NCI-H1436 (cell line): ENCODE measurements at places on chromosomes 1 and 21.

- no peak for DNase-seq
Observed at GRCh38 chr1:201375169-201375568, 2.3 kb downstream of the TNNT2 start.

- DNase-seq, result no peak
Observed at GRCh38 chr1:151513626-151514121, 2.5 kb downstream of the CGN start.

GRCh38 chr1:221858818-221859611 lies 117.1 kb upstream of the DUSP10 start:
- no peak for DNase-seq

- DNase-seq, result no peak
Observed at GRCh38 chr1:97078872-97079271, 357.3 kb downstream of the PTBP2 start.

DNA sequence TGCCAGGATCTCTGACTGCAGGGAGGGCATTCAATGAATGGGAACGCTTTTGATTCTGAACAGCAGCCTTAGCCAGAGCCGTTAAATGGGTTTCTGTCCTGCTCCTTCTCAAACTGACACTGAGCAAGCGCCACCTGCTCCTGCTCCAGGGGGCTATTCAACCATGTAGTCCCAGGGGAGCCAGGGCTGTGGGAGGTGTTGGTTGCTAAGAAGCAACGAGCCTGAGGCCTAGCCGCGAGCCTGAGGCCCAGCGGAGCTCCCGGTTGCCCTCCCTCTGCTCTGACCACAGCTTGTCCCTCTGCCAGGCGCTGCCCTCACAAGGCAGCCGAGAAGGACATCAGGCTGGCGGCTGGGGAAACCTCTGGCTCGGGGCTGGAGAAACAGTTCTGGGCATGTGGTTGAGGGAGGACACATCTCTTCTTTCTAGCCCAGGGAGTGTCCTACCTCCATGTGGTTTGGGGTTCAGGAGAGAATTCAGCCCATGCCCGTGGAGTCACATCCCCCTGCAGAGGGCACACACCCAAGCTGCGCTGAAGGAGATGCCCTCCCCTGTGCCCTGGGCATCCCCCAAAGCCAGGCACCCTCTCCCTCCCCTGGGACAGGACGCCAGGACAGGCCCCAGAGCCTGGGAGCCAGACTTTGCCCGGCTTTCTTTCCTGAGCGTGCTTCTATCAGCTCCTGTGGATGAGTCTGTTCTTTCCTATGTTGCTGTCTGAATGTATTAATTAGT lies 18.0 kb downstream of the PCP4 start:
- peak; percentile 97 for DNase-seq

GRCh38 chr21:45540601-45540970 lies 1.7 kb downstream of the SLC19A1 start:
- no peak for DNase-seq

DNA sequence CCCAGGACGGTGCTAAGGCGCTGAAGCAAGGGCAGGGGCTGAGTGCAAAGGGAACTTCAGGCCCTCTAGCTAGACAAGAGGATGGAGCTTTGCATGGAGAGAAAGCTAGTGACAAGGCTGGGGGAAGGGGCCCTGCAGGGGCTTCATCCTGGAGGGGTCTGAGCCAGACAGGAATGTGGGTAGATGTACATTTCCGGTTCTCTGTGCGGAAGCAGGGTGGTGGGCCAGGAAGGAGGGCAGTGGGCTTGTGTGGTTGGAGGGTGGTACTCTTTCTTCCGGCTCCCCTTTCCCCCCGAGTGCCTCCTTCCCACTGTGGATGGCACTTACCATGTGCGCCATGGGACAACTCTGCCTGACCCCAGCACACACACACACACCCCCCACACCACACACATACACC lies 1.5 kb downstream of the KISS1 start:
- no peak for DNase-seq

DNA sequence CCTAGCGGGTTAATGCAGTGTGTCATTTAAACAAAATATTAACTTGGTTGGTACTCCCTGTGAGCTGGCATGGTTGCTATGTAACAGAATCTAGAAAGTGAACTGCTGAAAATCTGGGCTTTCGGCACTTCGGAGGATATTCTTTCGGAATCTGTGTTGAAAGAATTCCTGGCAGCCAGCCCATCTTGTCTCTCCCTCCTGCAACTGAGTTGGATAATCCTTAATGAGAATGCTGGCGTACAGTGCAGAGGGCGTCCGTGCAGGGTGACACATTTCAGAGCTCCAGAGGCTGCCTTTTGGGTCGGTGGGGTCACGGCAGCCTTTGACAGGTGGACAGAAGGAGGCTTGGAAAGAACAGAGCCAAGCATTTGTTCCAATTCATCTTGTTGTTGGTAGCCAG lies 3.7 kb downstream of the KAZN start:
- no peak for DNase-seq

GRCh38 chr1:204565617-204566582 lies 49.7 kb downstream of the MDM4 start:
- peak; percentile 91 for DNase-seq

- DNase-seq, result no peak
Observed at GRCh38 chr1:177998696-177999631, 29.1 kb upstream of the SEC16B start.

GRCh38 chr21:32956061-32956656 lies 69.6 kb upstream of the OLIG2 start:
- no peak for DNase-seq

GRCh38 chr1:147246910-147247655 lies 4.6 kb downstream of the CHD1L start:
- no peak for DNase-seq

DNA sequence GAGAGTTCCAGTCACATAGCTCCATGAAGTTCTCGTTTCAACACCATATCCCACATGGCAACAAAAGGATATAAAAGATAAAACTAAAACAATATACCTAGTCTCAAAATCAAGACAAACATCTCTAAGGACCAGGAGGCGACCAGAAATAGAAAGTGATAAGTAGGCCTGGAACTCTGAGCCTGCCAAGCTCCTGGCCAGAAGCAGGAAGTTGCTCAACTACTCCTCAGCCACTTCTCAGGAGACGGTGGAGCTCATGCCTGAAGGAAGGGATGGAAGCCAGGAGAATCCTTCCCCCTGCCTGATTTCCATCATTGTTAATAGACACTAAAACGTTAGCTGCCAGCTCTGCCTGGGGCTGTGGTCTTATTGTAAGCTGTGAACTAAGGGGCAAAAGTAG lies 94.7 kb downstream of the DISP1 start:
- DNase-seq, result no peak

DNA sequence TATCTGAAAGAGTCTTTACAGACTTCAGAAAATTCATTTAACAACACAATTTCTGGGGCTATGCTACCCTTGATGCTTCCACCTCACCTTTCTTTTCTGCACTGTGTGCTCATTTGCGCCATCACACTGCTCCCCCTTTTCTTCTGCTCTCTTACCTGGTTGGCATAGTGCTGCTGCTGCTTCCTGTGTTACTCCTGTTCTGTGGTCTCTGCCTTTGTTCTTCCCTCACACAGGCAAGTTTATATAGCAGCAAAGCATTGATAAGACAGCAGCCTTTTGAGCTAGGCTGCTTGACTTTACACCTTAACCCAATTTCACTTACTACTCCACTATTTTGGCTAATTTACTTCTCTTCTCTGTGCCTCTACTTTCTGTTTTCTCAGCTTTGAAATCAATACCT lies 18.3 kb downstream of the SGIP1 start:
- DNase-seq, result no peak

- DNase-seq, result no peak
Observed at GRCh38 chr1:119266386-119266785, 102.2 kb upstream of the HAO2 start.

DNA sequence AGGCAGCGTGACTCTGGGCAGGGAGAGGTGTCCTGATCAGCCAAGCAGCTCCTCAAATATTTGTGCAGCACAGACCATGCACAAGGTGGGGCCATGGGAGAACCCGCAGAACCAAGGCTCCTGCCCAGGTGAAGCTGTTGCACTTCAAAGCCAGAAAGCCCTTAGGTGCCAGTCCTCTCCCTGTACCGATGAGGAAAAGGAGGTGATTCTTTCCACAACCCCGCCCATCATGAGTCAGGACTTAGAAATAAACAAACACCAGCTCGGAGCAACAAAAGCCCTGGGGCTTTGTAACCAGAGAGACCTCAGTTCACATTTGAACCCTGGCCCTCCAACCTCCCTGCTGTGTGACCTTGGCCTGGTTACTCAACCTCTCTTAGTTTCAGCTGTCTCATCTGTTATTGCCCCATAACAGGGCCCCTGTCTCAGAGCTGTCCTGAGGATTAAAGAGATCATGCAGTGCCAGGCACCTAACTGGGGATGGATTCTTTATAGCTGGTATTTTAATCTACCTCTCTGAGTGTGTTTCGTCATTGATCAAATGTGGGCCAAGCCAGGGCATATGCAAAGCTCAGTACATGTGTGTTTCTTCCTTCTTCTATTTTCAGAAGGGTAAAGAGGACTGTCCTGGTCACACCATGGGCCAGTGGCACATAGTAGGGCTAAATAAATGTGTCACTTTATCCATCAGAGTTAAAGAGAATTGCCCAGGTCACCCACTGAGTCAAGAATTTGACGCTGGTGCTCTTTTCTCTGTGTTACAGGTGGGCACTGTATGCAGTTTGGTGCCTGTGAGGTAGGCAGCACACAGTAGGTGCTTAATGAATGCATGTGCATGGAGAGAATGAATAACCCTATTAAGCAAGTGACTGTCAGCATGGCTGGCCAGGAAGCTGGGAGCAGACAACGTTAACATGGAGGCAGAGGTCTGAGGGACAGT lies 1.4 kb downstream of the LDLRAD1 start:
- no peak for DNase-seq

DNA sequence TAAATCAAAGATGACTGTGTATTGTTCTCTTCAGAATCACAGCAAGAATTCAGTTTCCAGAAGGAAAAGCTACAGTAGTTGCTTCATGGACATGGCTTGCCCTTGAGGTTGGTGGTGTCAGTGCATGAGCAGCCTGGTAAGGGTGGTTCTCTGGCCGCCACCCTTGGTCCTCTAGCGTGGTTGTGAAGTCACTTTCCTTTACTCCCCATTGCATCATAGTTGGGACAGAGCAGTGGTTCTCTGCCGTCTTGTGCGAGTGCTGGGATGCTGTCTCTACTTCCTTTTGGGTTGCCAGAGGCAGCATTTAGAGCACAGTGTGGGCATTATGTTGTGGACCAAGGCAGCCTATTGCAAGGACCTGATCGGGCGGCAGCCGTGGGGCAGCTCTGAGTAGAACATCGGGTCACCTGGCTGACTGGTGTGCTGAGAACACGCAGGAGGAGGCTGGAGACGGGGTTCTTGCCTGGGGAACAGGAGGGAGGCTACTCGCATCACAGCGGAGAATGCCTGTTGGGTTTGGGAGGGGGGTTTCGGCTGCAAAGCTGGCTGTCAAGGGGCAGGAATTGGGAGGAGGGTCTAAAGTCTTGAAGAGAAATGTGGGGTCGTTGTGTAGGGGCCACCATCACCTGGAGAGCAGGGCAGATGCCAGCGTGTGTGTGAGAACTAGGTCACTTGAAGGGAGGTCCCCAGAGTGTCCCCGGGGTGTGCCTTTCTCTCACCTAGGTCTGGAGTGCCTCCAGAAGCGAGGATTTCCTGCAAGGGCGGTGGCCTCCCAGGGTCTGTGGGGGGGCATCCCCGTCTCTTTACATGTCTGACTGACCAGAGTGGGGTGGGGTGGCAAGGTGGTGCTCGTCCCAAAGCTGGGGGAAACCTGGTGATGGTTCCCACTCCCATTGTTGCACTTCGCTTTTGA lies 6.3 kb downstream of the ARF1 start:
- no peak for DNase-seq

GRCh38 chr1:95040032-95040525 lies 32.7 kb downstream of the ALG14 start:
- no peak for DNase-seq

DNA sequence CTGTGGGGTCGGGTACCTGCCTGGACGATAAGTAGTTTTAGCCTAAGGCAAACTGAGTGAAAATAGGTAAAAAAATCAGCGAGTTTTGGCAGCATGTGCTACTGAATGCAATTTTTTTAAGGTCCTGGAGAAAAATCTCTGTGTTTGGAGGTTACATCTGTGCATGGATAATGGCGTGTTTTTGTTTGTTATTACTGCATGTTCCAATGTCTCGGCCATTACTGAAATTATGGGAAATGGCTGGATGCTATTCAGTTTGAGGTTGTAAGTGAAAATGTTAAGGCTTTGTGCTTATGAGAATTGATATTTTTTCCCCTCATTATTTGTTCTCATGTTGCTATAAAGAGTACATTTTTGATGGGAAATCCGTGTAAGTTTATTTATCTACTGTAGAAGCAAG lies 441.7 kb downstream of the PRDM2 start:
- no peak for DNase-seq

GRCh38 chr1:112110031-112110430 lies 120.6 kb upstream of the KCND3 start:
- DNase-seq, result no peak

GRCh38 chr1:159900755-159901360 lies 893 bp upstream of the CFAP45 start:
- no peak for DNase-seq

GRCh38 chr1:241343956-241344355 lies 13.0 kb downstream of the RGS7 start:
- DNase-seq, result no peak

DNA sequence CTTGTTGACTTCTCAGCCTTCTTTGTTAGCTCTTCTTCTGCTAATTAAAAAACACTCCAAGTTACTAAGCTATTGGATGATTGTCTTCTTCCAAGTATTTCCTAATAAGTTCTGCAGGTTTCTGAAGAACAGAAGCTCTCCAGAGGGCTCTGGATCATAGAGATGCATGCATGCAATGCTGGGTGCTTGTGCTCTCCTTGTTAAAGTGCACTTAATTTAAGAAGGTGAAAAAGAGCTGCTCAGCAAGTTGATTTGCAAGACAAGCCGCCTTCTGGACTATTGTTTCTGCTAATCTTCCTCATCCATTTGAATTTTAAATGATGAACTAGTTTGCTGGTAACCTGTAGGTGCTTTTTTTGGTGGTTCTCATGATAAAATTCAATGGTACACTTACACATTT lies 16.1 kb downstream of the RRP15 start:
- no peak for DNase-seq

- DNase-seq, result no peak
Observed at GRCh38 chr1:236508593-236509027, 15.2 kb upstream of the LGALS8 start.

DNA sequence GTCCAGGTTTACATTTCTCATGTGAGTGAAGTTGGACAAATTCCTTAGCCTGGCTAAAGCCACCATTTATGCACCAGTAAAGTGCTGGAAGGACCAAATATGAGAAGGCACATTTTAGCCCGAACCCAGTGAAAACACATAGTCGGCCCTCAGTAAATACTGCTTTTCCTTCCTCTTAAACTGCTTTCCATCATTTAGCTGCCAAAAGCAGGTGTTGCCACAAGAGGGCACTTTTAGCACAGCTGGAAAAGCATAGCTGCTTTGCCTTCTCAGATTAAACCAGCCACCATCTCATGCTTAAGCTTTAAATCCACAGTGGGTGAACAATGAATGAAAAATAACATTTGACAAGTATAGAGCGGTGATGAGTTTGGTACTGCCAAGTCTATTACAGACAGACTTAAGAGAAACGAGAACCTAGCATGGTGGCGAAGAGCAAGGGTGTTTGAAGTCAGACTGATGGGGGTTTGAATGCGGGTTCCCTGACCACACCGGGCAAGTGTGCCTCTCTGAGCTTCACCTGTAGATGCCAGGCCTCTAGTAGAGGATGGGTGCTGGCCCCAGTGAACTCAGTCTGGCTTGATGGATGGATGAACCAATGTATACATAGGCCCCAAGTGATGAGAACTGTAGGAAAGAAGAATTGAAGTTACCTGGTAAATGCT lies 57.8 kb downstream of the SLC35D1 start:
- DNase-seq, result peak; percentile 48

GRCh38 chr1:212752934-212753497 lies 38.6 kb downstream of the NSL1 start:
- DNase-seq, result no peak
